ENCODE measurements at places on chromosomes 11 and 22. TPM values are rescaled to one million over a fixed set of nuclear protein-coding genes. Genes with fewer than 3 reads are reported as not detected.

The NCR3LG1 gene
- 9.5 TPM for total RNA-seq

The PDGFD gene
- total RNA-seq, result 1.4 TPM

The CASP5 gene
- not detected for total RNA-seq

The TSG101 gene
- 78.9 TPM for total RNA-seq

The KRTAP5-3 gene
- not detected for total RNA-seq

The ALX4 gene
- under 0.01 TPM for total RNA-seq

The RNF214 gene
- total RNA-seq, result 13.6 TPM

The DCHS1 gene
- 35.2 TPM for total RNA-seq

The CLMP gene
- 103 TPM for total RNA-seq

The ATG16L2 gene
- total RNA-seq, result 9.0 TPM

The MIOX gene
- not detected for total RNA-seq

The LRP5 gene
- 52.1 TPM for total RNA-seq

The OR10A2 gene
- total RNA-seq, result not detected

The RTN4RL2 gene
- total RNA-seq, result under 0.01 TPM

The CDC42BPG gene
- total RNA-seq, result 0.11 TPM

The ASPHD2 gene
- 1.00 TPM for total RNA-seq
